ENCODE measurements at places on chromosomes 11 and 22.

GRCh38 chr22:28034760-28035401 lies 115.8 kb upstream of the PITPNB start:
- no peak for DNase-seq

- no peak for DNase-seq
Measured at GRCh38 chr11:46265764-46266163, 11.7 kb upstream of the CREB3L1 start.

GRCh38 chr11:69494851-69495250 lies 13.4 kb downstream of the LINC01488 start:
- DNase-seq: no peak

- no peak for DNase-seq
Measured at GRCh38 chr11:93741882-93742226, 382 bp downstream of the C11orf54 start.

- no peak for DNase-seq
Measured at GRCh38 chr11:95375451-95375850, 144.4 kb upstream of the SESN3 start.
